ENCODE measurements at places on chromosomes 16 and 17.
A peak's percentile ranks its signal among the peaks of the same experiment; 100 is the strongest.

DNA sequence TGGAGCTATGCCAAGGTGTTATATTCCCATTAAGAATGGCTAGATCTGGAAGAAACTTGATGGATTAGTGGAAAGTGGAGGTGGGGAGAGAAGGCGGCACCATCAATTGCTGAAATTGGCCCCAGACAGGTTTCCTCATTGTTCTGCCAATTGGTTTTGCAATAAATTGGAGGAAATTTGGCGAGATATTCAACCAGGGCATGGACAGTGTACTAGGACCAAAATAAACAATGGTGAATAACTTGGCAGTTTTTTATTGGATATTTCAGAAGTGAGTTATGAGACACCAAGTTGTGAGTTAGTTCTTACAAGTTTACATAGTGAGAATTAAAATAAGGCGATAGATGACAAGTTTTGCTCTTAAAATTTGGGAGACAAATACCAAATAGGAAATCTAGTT is 41.1 kb upstream of the SOX9 start:
- no peak for DNase-seq

GRCh38 chr17:81253358-81254131 is 14.4 kb downstream of the NDUFAF8 start:
- no peak for DNase-seq

- no peak for DNase-seq
These were observed 10.1 kb downstream of the MGRN1 start for GRCh38 chr16:4634768-4635167.

DNA sequence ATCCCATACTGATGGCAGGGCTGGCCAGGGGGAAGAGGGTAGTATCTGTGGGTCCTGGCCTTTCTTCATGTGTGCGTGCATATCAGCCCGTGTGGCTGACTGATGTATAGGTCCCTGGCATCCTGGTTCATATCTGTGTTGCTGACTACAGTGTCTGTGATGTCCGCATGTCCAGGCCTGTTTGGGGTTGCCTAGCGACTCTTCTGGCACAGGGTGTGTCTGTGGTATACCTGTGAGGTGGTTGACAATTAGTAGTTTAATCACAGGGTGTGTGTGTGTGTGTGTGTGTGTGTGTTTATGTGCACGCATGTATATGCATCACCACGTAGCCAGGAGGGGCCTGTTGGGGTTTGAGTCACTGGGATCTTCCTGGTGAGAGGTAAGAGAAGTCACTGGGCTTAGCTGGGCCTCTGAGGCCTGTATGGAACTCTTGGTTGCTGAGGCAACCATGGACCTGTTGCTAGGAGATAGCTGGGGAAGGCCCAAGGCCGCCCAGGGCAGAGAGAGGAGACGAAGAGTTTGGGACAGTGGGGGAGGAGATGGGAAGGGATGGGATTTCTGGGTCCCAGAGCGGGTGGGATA is 603 bp upstream of the TMEM95 start:
- no peak for DNase-seq

GRCh38 chr16:85234310-85235204 is 122.3 kb upstream of the CIBAR2 start:
- DNase-seq, result peak; percentile 88

All from left forelimb (tissue), 1 donor.